Kidney tubule cell (primary cell): ENCODE measurements at places on chromosomes 3 and 15.

DNA sequence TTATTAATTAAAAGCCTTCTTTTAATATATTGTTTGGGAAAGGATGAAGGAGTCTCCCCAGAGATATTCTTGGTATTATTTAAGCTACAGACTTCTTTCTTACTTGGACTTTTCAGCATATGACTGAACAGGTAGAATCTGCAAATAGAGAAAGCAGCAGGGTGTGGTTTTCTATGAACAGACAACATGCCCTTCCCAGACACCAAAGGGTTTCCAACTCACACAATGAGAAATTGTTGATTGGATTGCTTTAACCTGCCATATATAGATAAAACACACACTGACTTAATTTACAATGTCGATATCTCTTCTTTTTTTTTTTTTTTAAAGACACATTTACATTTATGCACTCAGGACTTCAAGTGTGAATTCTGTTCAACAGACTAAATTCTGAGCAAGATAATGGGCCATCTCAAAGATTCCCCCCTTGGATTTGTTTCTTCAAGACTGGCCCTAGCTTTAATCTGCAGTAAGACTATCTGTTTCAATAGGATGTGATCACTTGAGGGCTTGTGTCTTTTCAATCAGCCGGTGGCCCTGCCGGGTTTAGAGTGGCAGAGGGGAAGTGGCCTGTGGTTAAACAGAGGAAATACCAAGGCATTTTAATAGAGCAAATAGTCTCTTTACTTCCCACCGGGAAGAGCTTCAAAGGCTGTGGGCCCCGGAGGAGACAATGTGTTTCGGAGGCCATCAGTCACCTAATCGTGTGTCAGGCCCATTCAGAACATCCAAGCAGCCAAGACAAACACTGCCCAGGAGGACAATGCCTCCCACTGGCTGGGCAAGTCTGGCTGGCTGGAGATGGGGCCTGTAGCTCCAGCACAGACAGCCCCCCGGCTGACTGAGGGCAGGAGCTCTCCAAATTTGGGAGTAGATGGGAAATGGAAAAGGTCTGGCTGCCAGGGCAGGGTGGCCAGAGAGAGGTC, 6.1 kb downstream of the IL17RD start:
- DNase-seq, result peak; percentile 42

DNA sequence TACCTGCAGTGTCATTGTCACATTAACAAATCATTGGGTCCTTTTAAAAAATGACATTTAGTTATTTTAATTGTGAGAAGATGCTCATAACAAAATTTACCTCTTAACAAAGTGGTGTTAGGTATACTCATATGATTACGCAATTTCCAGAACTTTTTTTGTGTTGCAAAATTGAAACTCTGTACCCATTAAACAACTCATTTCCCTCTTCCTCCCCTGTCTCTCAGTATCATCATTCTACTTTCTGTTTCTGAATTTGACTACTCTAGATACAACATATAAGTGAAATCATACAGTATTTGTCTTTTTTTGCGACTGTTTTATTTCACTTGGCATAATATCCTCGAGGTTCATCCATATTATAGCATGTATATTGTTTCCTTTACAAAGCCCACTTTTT, 58.7 kb upstream of the CHST2 start:
- DNase-seq, result no peak

GRCh38 chr15:29685156-29686078, 136.9 kb downstream of the TJP1 start:
- no peak for DNase-seq

GRCh38 chr15:36947035-36947719, 153.2 kb downstream of the MEIS2 start:
- DNase-seq, result no peak

GRCh38 chr3:36373084-36373483, 7.2 kb upstream of the STAC start:
- DNase-seq, result peak; percentile 83

- peak; percentile 12 for DNase-seq
Measured at GRCh38 chr3:46017720-46018119, 9.6 kb downstream of the XCR1 start.

- DNase-seq, result no peak
Measured at GRCh38 chr15:85764649-85765277, 30.0 kb downstream of the KLHL25 start.

DNA sequence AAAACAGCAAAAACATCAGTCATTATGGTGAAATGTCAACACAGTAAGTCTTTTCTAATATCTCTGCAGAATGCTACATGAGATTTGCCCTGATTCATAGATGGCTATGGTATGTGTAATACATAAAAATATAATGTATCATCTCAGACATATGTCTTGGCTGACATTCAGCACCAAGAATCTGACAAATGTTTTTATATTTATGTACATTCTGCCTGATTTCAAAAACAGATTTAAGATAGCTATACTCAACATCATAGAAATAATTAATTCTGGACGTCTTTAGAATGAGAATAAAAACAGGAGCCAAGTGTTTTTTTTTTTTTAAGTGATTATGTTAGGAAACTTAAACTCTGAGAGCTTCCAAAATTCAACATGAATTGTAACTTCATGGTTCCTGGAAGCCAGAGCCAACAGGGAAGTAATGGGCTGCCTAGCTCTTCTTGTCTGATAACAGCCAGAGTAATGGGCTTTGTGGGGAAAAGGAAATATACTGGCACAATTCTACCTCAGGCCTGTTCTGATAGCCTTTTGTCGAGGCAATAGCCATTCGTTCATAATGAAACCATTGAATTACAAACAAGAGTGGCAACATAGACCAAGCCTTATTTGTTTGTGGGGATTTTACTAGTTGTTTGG, 184.4 kb downstream of the VGLL4 start:
- DNase-seq, result no peak

DNA sequence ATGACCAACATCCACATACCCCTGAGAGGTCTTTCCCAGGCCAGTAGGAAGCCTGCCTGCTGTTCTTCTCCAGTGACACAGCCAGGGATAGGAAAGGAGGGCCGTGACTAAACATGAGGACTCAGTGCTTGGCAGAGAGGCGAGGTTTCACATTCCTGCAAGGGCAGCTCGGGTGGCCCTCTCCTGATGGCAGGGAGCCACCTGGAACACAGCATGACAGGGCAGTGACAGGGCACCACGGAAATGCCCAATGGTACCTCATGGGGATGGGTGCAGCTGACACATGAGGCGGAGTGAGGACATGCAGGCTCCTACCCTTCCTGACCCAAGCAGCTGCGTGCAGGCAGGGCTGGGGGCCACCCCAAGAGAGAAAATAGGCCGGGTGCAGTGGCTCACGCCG, 7.4 kb upstream of the TGM5 start:
- DNase-seq, result peak; percentile 83

GRCh38 chr15:60781211-60781713, 302.3 kb upstream of the ICE2 start:
- no peak for DNase-seq

DNA sequence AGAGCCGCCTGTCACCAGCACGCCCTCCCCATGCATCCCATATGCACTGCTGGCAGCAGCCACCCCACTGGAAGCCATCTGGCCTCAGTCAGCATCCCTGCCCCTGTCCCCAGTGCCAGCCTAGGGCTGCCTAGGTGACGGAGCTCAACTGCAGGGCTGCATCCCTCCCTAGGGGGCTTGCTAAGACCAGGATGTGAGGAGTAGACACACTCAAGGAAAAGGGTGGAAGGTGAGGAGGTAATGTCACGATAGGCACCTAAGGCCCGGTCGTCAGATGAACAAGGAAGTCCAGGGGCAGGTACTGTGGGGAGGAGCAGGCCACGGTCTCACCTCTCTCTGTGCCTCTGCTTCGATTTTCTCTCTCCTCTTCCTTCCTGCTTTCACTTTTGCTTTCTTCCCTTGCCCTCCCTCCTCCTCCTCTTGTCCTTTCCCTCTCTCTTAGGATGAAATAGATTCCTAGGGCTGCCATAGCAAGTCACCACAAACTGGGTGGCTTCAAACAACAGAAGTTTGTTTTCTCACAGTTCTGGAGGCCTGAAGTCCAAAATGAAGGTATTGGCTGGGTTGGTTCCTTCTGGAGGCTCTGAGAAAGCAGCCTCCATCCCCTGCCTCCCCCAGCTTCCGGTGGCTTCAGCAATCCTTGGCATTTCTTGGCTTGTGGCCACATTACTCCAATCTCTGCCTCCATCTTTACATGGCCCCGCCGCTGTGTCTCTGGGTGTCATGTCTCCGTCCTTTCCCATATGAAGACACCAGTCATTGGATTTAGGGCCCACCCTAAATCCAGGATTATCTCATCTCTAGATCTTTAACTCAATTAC, 298.3 kb downstream of the SHQ1 start:
- no peak for DNase-seq

DNA sequence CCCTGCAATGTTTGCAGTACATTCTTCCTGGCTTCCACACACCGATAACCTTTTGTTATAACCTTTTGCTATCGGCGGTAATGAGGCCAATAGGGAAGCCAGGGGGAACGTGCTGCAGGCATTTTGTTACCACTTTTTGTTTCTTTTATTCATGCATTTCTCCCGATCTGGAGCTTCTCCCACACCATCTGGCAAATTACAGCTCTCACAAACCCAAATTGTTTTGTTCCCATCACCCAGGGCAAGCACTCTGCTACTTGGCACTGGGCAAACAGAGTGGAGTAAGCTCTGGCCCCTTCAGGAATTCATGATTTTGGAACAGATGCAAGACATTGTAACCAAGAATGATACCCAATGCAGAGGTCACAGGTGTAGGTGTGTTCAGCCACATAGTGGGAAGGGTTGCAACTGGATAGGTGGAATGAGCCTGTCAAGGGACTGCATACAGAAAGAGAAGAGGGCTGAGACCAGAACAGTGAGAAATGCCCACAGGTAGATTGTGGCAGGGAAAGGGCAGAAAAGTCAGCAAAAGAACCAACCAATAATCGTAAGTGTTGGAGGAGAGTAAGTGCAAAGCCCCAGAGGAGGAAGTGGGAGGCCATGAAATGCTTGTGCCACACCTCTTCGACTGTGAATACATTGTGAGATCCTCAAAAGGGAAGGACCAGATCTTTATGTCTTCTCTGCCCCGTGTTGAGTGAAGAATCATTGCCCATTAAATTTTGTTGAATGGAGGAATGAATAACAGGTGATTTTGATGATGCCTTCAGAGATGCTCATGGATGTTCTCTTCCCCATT, 45.8 kb downstream of the PARP15 start:
- DNase-seq, result no peak

GRCh38 chr3:170117134-170117533, 64.4 kb downstream of the PHC3 start:
- DNase-seq, result peak; percentile 10

GRCh38 chr15:31483053-31483985, 156.7 kb downstream of the KLF13 start:
- DNase-seq, result no peak

GRCh38 chr3:179697736-179698332, 45.0 kb downstream of the USP13 start:
- no peak for DNase-seq

DNA sequence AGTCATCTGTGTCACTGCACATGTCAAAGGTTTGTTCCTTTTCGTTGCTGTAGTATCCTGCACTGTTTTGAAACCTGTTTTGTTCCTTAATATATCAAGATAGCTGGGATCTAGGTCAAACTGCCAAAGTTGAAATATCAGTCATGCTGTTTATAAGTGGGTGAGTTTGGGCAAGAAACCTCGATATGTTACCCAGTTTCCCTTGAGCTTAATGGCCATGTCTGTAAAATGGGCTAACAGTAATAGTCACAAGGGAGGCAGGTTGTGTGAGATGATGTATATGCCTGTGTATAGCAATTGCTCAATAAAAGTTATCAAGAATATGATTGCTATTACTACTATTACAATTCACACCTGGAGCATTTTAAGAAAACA, 57.1 kb downstream of the BHLHE40 start:
- DNase-seq, result no peak
